ENCODE measurements at places on chromosomes 11 and 22. TPM values are rescaled to one million over a fixed set of nuclear protein-coding genes. Genes with fewer than 3 reads are reported as not detected.
A peak's percentile ranks its signal among the peaks of the same experiment; 100 is the strongest.

DNA sequence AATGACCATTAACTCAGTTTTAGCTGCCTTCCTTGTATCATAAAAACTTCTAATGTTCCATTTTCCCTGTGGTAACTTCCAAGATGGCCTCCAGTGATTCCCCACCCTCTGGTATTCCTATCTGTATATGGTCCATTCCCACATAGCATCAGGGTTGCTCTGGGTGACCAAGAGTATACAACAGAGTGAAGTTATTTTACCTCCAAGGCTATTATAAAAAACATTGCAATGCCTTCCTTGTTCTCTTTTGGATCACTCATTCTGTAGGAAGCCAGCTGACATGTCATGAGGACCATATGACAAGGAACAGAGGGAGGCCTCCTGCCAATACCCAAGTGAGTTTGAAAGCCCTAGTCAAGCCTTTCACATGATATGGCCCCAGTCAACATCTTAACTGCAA is 30.1 kb downstream of the ZNF280B start:
- DNase-seq, result no peak

Gene POU2AF1
- not detected for total RNA-seq

DNA sequence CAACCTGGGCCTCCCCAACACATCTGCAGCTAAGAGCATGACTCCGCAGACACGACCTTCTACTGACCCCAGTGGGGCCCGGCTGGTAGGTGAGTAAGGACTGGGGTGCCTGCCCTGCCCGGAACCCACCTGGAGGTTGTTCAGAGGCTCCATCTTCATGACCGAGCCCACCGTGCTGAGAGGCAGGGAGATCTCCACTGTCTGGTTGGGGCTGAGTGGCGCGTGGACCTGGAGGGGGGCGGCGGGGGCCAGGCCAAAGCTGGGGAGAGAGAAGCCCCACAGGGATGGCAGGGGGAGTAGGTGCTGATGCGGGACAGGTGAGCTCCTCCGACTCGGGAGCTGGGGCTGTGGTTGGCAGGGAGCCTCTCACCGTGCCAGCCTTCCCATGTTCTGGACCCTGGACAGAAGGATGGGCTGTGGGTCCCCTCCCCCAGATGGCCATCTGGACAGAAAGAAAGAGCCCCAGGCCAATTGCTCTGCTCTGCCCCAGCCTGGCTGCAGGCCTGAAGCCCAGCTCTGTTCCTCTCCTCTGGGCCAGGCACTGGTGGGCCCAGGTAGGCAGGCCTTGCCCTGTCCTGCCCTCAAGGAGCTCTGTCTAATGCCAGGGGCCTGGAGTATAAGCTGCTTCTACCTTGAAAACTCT is 16.3 kb upstream of the RASL10A start:
- DNase-seq, result no peak

DNA sequence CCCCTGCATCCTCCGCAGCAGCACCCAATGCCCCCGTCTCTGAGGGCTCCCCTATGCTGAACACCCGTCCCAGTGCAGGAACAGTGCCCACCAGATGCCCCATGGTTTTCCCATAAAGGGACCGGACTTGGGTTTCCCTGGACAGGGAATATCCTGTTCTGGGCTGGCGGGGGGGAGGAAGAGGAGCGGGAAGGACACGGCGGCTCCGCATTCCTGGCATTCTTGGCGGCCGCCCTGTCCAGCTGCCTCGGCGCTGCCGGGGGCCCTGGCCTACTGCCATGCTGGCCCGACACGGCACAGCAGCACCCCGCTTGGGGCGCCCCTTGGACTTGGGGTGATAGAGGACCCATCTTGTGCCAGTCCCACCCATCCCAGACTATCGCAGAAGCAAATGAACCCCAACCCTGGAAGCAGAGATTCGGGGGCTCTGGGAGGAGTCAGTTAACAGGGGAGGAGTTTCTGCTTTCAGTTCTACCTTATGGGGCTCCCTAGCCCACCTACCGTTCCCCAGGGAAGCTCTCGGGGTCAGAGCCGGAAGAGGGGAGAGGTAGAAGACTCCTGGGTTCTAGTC is 23.7 kb upstream of the CBX7 start:
- peak; percentile 58 for DNase-seq

DNA sequence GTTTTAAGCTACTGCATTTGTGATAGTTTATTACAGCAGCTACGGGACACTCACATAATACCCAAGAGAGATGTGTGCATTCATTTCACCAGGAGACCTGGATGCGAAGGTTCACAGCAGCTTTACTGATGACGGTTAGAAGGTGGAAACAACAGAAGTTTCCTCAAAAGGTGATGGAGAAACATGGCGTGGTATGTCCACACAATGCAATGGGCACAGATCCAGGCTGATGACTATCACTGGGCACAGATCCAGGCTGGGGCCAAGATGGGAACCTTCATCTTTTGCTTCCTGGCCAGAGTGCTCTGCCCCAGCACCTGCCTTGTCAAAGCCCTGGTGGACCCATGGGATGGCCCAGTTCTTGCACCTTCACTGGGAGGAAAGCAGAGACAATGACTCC is 30.6 kb upstream of the RFPL3 start:
- DNase-seq, result no peak
